ENCODE measurements at places on chromosomes 12 and 14. TPM values are rescaled to one million over a fixed set of nuclear protein-coding genes. Genes with fewer than 3 reads are reported as not detected.
A peak's percentile ranks its signal among the peaks of the same experiment; 100 is the strongest.

GRCh38 chr12:124044021-124044420 lies 71.0 kb downstream of the ZNF664 start:
- peaks cover 2% of the 10 kb centered on the region for H3K4me1 ChIP-seq
- no peaks in the 10 kb centered on the region for H3K27me3 ChIP-seq
- H3K4me3 ChIP-seq: no peak overlapping the region
- DNase-seq: no peak
- H3K36me3 ChIP-seq: no peaks in the 10 kb centered on the region

DNA sequence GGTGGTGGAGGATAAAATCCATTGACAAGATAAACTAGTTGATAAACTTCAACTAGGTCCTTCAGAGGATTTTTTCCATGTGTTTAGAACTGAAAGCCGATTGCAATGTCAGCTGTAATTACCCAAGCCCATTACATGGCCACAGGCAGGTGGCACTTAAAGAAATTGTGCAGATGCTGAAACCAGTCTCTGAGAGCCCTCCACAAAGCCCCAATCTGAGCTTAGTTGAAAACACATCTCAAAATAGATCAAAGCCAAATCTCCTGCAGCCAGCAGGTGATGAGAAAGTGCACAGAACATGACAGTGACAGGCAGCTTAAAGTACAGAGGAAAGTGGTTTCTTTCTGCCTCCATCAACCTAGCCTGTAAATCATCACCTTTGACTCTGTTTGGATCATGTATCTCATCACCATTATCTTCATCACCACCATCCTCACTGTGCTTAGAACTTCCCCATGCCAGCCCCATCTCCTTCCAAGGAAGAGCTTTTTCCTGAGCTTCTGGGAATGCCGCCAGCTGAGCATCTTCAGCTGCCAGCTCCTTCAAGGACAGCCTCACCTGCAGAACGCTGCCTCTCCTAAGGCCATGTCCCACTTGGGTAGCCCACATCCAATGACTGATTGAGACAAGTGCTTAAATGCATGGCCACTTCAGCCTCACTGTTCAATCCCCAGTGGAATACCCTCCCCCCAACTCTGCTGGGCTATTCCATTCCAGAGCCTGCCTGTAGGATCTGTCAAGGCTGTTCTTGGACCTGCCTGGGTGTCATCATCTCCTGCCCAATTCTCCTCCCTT lies 219.5 kb upstream of the TMEM132C start:
- H3K4me3 ChIP-seq: no peak overlapping the region
- no peaks in the 10 kb centered on the region for H3K27me3 ChIP-seq
- no peak for DNase-seq
- no peaks in the 10 kb centered on the region for H3K4me1 ChIP-seq
- no peak overlapping the region for H3K27ac ChIP-seq
- no peaks in the 10 kb centered on the region for H3K36me3 ChIP-seq

GRCh38 chr12:124588751-124589267 lies 21.4 kb upstream of the NCOR2 start:
- H3K36me3 ChIP-seq: no peaks in the 10 kb centered on the region
- no peaks in the 10 kb centered on the region for H3K27me3 ChIP-seq
- H3K27ac ChIP-seq: peak overlapping the region; percentile 42
- peak; percentile 81 for DNase-seq
- no peak overlapping the region for H3K4me3 ChIP-seq

GRCh38 chr12:6647083-6647604 lies at the start of gene ACRBP:
TSS of gene ACRBP (minus strand) at chr12:6647432. CDS start at chr12:6647366, 66 bp downstream.
- H3K27ac ChIP-seq: no peak within 1 kb of the TSS
- no peaks in the 10 kb centered on the region for H3K27me3 ChIP-seq
- DNase-seq: peak; percentile 35

Gene PDE3A
- 1.7 TPM for total RNA-seq

GRCh38 chr12:75505706-75506312 lies 5.6 kb downstream of the KRR1 start:
- no peak overlapping the region for H3K4me3 ChIP-seq
- peak overlapping the region; percentile 12 for H3K27ac ChIP-seq
- no peak for DNase-seq
- H3K27me3 ChIP-seq: no peaks in the 10 kb centered on the region

- H3K27ac ChIP-seq: no peak overlapping the region
- H3K36me3 ChIP-seq: no peaks in the 10 kb centered on the region
- H3K27me3 ChIP-seq: no peaks in the 10 kb centered on the region
- H3K4me3 ChIP-seq: peak overlapping the region; percentile 46
- no peak for DNase-seq
Observed at GRCh38 chr14:103123634-103124500, 606 bp downstream of the TNFAIP2 start.

DNA sequence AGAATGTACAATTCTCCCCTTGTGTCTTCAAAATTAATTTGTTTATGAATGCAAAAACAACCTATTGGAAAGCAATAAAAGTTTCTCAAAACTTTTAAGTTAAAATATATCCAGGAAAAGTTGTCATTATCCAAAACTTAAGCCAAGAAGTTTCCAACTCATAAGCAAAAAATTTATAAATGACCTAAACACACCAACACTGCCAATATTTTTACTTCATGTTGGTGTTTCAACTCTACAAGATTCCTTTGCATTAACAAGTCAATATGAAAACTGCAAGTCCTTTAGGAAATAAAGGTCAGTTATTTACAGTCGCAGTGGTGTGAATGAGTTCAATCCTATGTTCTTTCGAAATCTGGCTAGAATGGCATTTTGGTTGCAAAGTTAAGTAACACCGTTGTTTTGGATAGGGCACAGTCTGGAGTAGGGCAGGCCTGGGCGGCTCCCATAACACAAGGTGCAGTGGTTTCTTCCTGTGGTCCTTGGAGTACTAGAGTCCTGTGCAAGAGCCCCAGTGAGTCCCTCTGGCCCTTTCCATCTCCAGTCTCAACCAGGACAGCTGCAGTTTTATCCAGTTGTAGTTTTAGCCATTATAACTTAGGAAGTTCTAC lies 151.4 kb downstream of the MED13L start:
- H3K27me3 ChIP-seq: no peaks in the 10 kb centered on the region
- DNase-seq: peak; percentile 36
- H3K27ac ChIP-seq: no peak overlapping the region
- H3K36me3 ChIP-seq: no peaks in the 10 kb centered on the region
- H3K4me3 ChIP-seq: no peak overlapping the region

Data from astrocyte (in vitro differentiated cells and primary cell).